ENCODE measurements at places on chromosomes 12 and 14.

- DNase-seq: no peak
Measured at GRCh38 chr14:68274725-68275124, 455.1 kb downstream of the RAD51B start.

- DNase-seq: no peak
Measured at GRCh38 chr12:85275374-85275773, 4.6 kb upstream of the ALX1 start.

- DNase-seq: no peak
Measured at GRCh38 chr14:100307766-100308426, 1.7 kb upstream of the SLC25A29 start.

- DNase-seq: no peak
Measured at GRCh38 chr12:54050482-54050810, 3.2 kb upstream of the HOXC4 start.

DNA sequence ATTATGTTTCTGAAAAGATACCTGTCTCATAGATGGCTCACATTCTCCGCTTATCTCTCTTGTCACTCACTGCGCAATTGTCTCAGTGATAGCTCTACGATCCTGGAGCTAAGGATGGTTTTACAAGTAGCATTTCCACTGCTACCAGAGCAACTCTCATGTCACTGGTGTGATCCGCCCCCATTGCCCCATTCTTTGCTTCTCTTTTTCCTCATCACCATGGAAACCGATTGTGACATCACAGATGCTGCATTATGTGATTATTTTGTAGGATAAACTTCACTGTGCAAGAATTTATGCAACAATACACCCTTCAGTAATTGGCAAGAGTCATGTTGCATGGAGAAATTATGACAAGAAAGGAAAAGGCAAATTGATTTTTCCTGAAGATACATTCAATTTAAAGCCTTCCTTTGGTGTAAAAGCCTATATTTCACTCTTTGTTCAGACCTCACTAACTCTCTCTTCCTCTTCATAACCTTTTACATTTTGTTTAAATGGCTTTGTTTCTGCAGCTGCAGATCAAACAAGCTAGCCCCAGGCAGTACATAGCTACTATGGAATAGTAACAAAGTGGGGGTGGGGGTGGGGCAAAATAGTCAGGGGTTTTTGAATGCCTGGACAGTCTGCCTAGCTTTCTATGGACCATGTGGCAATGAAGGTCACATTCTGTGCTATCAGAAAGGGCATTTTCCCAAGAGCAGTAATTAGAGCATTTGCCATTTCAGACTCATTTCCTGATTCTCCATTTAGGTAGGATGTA is 539.8 kb downstream of the NRXN3 start:
- DNase-seq: no peak

- peak; percentile 54 for DNase-seq
Measured at GRCh38 chr12:86230516-86231146, 25.6 kb downstream of the MGAT4C start.

- DNase-seq: peak; percentile 68
Measured at GRCh38 chr12:30719060-30719459, 23.4 kb upstream of the IPO8 start.

DNA sequence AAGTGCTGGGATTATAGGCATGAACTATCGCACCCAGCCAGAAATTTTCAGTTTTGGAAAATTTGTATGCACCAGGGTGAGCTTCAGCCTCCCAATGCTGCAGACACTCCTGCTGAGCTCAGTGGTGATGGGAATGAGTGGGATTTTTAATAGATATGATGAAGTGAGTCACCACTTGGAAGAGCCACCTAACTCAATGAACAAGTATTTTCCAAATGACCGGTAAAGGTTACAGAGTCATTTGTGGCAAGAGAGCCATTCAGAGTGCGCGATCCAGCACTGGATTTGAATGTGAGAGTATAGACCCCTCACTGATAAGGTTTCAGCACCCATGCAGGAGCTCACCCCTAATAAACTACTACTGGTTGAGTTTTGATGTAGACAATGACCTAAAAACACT is 100.7 kb downstream of the PPP2R5C start:
- DNase-seq: peak; percentile 44

DNA sequence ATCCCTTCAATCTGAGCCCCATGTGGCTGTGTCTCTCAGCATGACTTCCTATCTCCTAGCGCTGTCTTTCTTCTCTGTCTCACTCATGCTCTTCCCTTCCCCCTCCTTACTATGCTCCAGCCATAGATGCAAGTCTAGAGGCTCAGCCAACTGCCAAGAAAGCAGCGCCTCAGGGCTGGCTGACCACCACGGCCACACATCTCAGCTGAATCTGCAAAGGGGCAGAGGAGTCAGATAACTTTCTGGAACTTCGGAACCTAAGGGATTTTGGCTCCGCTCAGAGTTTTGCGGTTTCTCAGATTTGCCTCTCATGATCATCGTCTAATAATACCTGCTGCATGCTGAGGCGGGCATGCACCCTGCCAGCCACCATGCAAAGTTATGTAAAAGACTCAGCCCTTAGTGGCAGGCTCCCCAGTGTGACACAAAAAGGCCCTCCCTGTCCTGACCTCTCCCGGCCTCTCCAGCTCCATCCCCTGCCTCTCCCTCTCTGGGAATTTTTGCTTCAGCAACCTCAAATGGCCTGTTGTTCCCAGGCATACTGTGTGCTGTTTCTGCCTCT is 5.0 kb upstream of the FGF6 start:
- no peak for DNase-seq

DNA sequence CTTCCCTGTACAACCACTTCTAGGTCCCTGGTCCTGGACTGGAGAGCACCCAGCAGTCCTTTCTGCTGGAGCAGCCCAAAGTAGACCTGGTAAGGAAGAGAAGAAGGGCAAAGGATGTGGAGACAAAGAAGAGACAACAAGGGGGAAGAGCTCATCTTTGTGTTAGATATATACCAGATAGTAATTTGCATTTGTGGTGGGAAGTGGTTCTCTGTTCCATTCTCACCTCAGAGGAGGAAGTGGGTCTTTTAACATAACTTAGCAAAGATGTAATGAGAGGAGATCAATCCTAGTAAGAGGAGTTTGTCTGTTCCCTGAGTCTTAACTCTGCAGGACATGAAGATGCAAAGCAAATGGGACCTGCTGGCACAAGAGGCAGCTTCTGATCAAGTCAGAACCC is 8.0 kb downstream of the CCDC198 start:
- no peak for DNase-seq

- no peak for DNase-seq
Measured at GRCh38 chr14:74800780-74801179, 37.7 kb downstream of the YLPM1 start.

- DNase-seq: no peak
Measured at GRCh38 chr14:35695647-35696046, 113.4 kb downstream of the RALGAPA1 start.

DNA sequence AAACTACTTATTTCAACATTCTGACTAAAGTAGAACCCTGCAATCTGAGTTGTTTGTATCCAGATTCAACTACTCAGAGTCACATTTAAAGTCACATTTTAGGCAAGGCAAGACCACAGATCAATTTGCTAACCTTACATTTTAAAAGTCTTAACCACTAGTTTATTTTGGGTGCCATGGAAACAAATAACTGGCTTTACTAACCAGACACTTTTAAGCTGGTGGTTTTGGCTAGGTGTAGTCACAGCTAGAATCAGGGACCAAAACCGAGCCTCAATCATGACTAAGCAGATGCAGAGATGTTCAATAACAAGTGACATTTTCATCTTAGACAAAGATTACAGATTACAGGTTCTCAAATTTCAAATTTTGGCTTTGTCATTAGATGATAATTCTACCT is 115.3 kb downstream of the PDE6H start:
- DNase-seq: no peak

DNA sequence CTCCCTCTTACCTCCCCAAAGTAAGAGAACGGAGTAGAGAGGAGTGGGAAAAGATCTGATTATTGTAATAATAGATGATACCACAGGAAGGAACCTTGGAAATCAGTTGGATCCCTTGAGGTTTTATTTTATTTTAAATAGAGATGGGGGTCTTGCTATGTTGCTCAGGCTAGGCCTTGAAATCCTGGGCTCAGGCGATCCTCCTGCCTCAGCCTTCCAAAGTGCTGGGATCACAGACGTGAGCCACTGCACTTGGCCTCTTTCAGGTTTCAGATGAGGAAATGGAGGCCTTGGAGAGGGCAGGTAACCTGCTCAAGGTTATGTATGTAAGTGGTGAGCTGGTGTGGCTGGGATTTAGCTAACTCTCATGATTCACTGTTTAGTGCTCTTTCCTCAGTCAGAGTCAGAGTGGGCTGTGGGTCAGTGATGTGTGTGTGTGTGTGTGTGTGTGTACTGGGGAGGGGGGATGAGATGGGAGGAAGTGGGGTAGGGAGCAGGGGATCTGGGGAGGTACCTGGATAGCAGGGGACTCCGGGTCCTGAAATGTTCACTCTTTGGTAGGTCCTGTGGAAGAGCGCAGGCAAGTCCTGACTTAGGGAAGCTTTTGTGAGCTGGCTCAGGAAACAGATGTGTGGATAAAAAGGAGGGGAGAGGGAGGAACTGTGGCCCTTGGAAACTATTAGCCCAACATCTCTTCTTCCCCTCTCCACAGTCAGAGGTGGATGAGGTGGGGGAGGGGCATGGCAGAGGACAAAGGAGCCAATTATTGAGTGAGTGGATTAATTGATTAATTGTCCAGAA is 4.7 kb upstream of the CISTR start:
- DNase-seq: no peak

DNA sequence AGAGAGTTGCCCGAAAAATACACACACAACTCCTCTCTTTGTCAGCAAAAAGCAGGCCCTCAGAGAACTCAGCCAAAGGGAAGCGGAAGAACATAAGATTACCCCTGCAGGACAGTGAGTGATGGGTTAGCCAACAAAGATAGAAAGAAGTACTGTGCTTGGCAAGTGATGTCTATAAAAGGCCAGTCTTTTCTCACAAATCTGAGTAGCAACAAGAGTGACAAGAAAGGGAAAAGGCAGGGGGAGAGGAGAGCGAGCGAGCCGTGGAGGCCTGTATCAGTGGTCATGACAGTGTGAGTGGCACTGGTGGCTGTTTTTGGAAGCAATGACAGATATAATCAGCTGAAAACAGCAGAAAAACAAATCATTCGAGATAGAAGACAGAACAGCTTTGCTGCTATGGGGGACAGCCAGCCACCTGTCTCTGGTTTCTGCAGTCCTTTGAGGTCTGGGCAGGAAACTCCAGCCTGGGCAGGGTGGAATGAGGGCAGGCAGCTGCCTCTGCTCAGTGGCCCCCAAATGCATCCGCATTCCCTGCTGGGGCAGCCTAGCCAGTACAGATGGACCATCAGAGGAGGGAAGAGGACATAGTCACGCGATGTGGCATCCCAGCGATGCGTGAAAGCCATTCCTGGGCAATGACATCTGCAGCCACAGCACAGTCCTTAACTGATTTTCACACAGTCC is 74.7 kb downstream of the TRIM9 start:
- no peak for DNase-seq

- DNase-seq: no peak
Measured at GRCh38 chr12:120118321-120119061, 1.9 kb upstream of the RAB35 start.

- DNase-seq: peak; percentile 24
Measured at GRCh38 chr12:110224379-110225304, 56.4 kb upstream of the ATP2A2 start.

GRCh38 chr14:65359503-65359902 is 53.0 kb upstream of the FUT8 start:
- no peak for DNase-seq

DNA sequence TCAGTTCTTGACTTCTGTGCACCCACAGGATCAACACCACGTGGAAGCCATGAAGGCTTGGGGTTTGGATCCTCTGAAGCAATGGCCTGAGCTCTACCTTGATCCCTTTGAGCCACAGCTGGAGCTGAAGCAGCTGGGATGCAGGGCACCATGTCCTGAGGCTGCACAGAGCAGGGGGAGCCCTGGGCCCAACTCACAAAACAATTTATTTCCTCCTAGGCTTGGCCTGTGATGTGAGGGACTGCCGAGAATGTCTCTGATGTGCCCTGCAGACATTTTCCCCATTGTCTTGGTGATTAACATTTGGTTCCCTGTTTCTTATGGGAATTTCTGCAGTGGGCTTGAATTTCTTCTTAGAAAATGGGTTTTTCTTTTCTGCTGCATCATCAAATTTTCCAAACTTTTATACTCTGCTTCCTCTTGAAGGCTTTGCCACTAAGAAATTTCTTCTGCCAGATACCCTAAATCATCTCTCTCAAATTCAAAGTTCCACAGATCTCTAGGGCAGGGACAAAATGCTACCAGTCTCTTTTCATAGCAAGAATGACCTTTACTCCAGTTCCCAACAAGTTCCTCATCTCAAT is 288.2 kb downstream of the CCDC59 start:
- no peak for DNase-seq

DNA sequence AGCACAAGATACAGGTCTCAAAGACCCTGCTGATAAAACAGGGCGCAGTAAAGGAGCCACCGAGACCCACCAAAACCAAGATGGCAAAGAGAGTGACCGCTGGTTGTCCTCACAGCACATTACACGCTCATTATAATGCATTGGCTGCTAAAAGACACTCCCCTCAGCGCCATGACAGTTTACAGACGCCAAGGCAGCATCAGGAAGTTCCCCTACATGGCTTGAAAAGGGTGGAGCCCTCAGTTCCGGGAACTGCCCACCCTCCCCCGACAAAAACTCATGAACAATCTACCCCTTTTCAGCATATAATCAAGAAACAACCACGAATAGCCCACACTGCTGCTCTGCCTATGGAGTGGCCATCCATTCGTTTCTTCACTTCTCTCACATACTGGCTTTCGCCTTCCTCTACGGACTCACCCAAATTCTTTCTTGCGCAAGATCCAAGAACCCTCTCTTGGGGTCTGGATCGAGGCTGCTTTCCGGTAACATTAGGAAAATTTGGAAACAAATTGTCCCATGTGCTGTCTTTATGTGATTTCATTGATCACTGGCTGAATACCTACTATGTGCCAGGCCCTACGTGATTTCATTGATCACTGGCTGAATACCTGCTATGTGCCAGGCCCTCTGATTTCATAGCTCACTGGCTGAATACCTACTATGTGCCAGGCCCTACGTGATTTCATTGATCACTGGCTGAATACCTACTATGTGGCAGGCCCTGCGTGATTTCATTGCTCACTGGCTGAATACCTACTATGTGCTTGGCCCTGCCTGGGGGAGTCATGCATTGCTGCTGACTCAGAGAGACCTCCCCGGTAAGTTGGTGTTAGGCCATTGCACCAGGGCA is 126.4 kb downstream of the PIWIL1 start:
- no peak for DNase-seq

- no peak for DNase-seq
Measured at GRCh38 chr14:65208548-65208947, 106.2 kb upstream of the MAX start.

- DNase-seq: no peak
Measured at GRCh38 chr12:64081008-64081404, 141.1 kb downstream of the KICS2 start.

GRCh38 chr14:76550534-76550933 is 174.6 kb downstream of the ESRRB start:
- no peak for DNase-seq

- DNase-seq: no peak
Measured at GRCh38 chr12:2800046-2800570, 5.3 kb downstream of the FKBP4 start.

- DNase-seq: no peak
Measured at GRCh38 chr12:29508949-29509348, 11.5 kb upstream of the OVCH1 start.
